ENCODE measurements at places on chromosomes 1 and 21.

DNA sequence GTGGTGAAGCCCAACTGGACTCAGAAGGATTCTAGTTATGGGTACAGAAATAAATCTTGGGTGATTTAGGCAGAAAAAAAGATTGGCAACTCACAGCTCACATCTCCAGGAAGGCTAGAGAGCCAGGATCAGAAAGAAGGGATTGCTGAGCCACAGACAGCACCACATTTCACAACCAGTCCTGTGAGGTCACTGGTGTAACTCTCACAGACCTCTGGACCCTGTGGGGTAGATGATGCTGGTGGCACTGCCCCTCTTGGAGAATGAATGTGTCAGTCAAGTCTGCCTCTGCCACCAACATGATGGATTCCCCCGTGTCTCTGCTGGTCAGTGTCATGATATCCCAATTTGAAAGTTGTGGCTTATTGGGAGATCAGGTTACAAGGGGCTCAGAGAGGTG is 70.9 kb upstream of the HMCN1 start:
- DNase-seq, result no peak

- DNase-seq, result no peak
Measured at GRCh38 chr1:27009601-27010197, 3.0 kb downstream of the TENT5B start.

- DNase-seq, result no peak
Measured at GRCh38 chr1:56098946-56099345, 480.4 kb downstream of the PLPP3 start.

DNA sequence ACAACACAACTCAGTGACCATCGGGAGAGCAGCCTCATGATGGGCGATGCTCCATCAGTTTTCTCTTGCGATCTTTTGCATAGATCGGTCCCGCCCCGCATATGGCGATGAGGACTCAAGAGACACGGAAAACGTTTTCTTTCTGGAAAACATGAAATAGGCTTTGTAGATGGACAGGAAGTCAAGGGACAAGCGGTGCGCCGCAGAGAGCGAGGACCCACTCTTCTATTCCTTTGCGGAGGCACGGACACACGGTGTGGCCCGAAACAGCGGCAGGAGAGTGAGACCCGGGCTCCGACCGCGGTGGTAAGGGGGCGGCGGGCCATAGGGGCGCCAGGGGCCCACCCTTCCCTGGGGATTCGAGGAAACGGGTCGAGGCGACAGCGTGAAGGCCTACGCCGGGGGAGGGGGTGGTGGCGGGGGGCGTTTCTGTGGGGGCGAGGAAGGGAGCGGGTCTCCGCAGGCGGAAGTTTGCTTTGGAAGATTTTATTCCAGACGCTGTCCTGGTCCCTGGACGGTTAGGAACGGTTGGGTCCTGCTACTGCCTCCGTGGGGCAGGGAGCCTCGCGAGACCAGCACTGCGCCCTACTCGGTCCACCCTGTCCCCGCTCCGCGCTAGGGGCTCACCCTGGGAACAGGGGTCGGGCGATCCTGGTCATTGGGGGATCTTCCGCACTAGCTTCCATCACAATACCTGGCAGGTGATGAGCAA is 796 bp upstream of the TDRKH start:
- peak; percentile 29 for DNase-seq

DNA sequence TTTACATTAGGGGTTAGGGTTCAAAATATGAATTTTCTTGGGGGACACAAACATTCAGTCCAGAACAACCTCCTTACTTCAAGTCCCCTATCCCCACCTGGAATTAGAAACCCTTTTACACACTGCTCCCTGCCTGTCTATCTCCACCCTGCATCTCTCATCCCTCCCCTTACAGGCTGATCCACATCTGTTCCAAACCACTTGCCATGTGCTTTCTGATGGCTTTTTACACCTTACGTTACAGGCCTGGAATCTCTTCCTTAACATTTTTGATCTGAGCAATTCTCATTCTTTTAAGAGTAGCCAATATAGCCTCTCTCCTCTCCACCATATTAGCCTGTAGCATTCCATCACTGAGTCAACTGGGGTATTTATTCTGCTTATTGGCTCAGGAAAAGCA is 122.0 kb downstream of the PTBP2 start:
- DNase-seq, result no peak

DNA sequence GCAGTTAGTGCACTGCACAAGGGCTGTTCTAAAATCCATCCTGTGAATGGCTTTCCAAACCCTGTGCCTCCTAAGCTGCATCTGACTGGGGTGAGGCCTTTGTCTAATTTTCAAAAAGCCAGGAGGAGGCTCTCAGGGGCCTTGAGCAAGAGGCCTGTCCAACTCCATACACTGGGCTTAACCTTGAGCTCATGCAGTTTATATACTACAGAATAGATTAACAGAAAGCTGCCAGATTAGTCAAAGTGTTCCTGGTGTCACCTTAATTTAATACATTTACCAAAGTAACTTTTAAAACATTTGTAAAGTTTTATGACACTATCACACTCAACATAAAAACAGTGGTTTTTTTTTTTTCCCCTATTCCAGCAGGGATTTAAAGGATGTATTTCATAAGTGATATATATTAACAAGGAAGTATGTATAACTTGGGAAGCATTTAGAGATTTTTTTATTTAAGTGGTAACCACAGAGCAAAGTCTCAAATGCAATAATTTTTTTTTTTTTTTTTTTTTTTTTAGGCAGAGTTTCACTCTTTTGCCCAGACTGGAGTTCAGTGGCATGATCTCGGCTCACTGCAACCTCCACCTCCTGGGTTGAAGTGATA is 23.3 kb downstream of the CTH start:
- DNase-seq, result no peak

GRCh38 chr1:107594536-107594935 is 370.4 kb downstream of the VAV3 start:
- no peak for DNase-seq

GRCh38 chr1:94043738-94044289 is 77.1 kb downstream of the ABCA4 start:
- DNase-seq, result no peak

- no peak for DNase-seq
Measured at GRCh38 chr1:4847711-4848110, 193.3 kb downstream of the AJAP1 start.

GRCh38 chr1:175220853-175221556 is 28.4 kb upstream of the KIAA0040 start:
- DNase-seq, result no peak

GRCh38 chr1:205584732-205585131 is 47.1 kb downstream of the ELK4 start:
- peak; percentile 24 for DNase-seq

DNA sequence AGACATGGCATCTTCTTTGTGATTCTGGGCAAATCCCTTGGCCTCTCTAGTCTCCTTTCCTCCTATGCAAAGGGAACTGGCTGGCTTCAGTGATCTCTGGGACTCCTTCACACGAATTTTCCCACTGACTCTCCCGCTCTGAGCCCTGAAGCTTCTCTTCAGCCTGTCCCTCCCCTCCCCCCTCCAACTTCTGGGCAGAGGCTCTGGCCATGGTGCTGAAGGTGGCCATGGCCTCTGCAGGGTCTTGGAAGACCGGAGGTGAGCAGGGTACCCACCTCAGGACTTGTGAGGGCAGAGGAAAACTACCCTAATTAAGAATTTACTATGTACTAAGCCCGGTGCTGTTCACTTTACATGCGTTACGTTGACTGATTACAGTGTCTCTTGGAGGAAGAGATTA is 29.4 kb upstream of the POU3F1 start:
- DNase-seq, result no peak

- DNase-seq, result peak; percentile 64
Measured at GRCh38 chr1:115647507-115647906, 5.7 kb downstream of the VANGL1 start.

- peak; percentile 71 for DNase-seq
Measured at GRCh38 chr1:1540090-1540817, at the start of gene TMEM240. TMEM240 (minus strand) TSS chr1:1540624; CDS start chr1:1540346, 278 bp downstream.
